Stimulated activated CD4-positive, alpha-beta T cell treated with anti-CD3 and anti-CD28 coated beads, Interleukin-12 subunit alpha, Interleukin-12 subunit beta, amount 100 ng/mL, for 24 hours (primary cell): ENCODE measurements at places on chromosomes 2 and 18.

DNA sequence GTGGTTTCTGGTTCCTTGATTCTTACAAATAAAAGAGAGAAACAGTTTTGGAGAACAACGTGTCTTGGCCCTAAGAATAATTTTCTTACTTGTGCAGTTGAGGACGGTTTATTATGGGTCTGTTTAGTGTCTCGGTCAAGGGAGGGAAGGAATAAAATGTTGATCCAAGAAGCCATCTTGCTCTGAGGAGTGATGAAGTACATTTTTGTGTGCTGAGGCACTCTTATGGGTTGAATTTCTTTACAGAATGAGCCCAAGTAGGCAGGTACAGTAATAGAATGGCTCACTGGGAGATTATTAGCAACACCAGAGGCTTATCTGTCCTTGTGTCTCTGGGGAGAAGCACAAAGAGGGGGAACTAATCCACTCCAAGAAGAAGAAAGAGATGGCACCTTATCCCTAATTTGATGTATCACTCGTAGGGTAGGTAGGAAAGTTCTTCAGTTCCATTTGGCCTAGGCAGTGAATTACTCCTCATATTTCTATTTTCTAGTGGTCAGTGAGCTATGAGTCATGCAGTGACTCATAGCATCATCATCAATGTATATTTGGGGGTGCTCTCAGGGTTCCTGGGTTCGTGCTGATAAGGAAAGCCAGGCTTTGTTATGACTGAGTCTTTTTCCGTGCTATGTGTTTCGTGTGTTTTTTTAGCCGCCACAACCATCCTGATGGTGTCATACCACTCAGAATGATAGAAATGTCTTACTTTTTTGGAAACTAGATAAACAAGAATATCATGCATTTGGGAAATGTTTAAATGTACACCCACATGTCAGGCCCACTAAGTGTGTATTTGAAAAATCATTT lies 250.1 kb upstream of the CTAGE1 start:
- DNase-seq = no peak

- no peak for DNase-seq
Measured at GRCh38 chr2:157185476-157186227, 71.9 kb upstream of the GALNT5 start.

- no peak for DNase-seq
Measured at GRCh38 chr2:114001152-114001551, 111.3 kb downstream of the ACTR3 start.

DNA sequence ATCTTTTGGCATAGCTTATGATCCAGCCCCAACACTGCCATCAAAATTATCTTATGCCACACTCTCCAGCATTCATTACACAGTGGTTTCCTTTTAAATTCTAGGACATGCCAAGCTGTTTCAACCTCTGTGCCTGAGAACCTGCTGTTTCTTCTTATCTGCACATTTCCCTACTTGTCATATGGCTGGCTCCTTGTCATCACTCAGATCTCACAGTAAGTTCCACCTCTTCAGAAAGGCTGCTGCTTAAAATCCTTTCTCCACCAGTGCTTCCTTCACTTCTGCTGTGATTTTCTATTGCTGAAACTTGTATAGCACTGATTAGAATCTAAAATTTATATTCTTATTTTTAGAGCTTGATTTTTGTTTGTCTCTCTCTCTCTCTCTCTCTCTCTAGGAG lies 43.4 kb downstream of the MC4R start:
- no peak for DNase-seq

DNA sequence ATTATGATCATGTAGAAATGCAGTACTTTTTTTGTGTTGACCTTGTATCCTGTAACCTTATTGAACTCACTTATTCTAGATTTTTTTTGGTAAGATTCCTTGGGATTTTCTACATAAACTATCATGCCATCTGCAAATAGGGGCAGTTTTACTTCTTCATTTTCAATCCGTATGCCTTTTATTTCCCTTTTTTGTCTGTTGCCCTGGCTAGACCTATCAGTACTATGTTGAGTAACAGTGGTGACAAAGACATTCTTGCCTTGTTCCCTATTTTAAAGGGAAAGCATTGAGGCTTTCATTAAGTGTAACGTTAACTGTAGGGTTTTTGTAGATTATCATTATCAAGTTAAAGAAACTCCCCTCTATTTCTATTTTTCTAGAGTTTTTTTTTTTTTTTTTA lies 92.3 kb downstream of the LYPD1 start:
- DNase-seq = no peak

DNA sequence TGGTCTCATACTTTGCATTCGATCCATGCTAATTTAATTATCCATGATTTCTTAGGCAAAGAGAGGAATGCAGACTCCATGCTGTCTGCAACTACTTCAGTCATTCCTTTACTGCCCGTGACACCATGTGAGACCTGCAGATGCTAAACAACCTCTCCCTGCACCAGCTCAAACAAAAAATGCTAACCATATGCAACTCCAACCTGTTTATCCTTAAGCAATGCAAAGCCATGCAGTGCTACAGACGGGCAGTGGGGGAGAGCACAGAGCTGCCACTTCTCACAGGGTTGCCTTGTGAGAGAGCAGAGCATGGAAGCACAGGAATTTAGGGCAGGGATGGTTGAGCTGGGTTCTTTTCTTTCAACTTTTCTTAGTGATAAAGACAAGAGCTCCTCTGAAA lies 74.9 kb upstream of the KLHL14 start:
- DNase-seq = no peak

DNA sequence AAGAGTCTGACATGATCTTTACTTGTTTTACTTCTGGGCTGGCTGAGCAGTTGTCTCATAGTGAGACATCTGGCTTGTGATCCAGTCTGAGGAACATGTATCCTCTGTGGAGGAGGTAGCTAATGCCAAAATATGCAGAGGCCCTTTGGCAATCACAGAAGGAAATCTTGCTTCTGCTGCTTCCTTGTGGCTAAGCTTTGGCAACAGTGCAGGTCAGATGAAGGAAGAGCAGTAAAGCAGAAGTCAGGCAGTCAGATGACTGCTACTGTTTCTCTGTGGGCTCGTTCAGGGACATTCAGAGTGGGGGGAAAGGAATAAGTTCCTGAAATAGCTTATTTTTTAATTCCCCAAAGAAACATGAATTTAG lies 22.3 kb downstream of the DOK1 start:
- DNase-seq = no peak

GRCh38 chr2:148813603-148814065 lies 61.4 kb upstream of the KIF5C start:
- peak; percentile 32 for DNase-seq

DNA sequence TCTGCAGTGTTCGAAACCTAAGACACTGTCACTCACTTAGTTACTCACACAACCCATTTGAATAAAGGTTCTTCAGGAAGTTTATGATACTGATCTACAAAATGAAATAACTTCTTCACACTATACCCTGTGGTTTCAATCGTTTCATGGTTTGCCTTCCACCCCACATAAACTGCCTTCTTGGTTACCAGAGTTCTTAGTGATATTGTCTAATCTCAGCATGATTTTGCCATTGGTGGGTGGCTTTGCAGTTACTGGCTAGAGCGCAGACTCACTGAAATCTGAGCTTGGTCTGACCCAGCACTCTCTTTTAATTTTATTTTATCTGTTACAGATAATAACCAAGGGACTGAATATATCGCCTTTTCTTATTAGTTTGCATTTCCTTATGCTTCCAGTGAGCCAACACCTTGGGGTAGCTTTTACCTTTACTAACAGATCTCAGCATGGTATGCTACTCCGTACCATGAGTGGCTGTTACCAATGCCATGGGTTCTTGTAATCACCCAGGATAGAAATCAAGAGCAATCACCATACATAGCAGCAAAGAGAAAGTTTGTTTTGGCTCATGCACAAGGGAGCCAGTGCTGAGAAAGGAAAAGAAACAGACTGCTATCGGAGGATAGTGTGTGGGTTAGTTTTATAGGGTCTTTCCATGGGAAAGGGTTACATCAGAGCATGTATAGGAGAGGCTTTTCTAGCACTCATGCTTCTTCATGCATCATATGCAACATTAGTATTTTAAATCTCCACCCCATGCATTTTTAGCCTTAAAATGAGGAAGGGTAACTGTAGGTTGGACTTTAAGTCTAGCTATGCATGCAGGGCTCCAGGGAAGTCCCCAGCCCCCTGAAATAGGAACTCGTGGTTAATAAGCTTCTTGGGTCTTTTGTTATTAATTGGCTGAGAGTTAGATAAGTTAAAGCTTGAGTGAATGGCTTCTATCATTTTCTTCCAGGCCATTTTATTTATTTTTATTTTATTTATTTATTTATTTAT lies 33.3 kb downstream of the ANXA4 start:
- no peak for DNase-seq

DNA sequence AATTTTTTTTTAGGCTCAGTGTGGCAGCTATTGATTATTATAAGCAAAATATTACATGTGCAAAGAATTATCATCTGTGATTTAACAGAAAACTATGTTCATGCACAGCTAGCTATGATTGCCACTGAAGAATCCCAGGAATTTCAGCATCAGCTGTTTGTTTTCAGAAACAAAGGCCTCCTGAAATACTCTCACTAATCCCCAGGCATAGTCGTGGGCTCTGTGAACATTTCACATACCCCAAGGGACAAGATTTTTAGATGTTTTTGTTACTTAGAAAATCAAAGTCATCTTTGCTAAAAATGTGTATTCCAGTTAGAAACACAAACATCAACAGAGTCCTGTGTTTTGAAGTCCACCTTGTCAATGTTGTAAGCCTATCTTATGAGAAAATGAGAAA lies 156.1 kb downstream of the MYO1B start:
- DNase-seq = no peak

DNA sequence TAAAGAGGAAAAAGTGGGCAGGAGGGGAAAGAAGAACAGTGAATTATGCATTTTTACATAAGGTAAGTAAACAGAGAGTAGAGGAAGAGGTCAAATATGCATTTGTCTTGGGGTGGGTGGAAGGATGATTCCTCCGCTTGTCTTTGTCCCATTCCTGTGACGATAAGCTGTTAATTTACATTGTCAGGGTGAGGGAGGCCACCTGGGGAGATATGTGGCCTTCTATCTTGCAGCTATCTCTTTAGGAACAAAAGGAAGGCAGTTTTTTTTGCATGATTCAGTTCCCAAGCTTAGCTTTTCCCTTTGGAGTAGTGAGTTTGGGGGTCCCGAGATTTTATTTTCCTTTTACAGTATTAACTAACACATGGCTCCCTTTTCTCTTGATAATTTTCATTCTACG lies 2.2 kb upstream of the INPP4A start:
- DNase-seq = no peak

DNA sequence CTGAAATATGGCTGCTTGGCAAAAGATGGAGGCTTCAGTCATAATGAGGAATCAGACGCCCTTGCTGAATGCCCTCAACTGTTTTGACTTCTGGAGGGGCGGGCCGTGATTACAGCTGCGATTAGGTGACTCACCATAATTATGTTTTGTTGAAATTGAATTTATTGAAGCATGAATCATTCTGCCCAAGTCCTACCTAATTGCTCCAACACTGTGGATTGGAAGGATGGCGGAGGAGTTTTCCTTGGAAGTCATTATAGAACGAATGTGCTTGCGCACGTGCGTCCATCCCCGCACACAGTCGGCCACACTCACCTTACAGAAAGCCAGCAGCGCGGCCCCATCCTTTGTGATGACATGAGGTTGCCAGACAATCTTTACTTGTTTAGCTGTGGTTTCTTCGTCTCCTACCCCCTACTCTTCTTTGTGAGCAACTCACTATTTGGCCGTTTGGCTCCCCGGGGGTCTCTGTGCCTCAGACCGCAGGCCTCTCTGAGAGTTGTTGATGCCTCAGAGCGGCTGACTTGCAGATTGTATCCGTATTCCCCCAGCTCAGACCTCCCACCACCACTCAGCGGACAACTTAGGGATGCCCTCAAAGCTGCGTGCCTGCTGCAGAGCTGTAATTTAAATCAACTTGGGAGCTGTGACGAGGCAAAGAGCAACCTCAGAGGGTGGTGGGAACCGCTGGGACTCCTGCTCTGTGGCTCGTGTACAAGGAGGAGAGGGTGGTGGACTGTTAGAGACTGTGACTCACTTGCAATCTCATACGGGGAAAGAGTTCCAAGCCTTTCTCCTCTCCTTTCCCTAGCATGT lies 513.4 kb downstream of the TNS1 start:
- DNase-seq = no peak

- DNase-seq = no peak
Measured at GRCh38 chr2:190947141-190947540, 66.5 kb downstream of the GLS start.

DNA sequence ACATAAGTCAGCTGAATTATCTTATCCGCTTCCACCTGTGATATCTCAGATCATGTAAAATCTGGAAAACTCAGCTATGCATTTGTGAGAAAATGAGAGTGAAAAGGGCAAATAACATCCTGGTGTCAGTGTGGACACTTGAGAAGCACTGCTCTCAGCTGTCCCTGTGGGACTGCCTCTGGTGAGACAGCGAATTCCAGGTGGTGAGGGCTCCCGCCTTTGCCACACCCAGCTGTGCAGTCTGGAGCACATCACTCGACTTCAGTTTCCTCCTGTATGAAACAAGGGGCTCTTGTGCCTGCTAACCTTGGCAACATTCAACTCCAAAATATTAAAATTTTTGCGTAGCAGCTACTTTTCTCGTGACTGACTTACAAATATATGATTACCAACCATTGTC lies 194.9 kb upstream of the BOD1L2 start:
- DNase-seq = no peak

GRCh38 chr18:36960038-36960437 lies 131.1 kb downstream of the KIAA1328 start:
- no peak for DNase-seq

- no peak for DNase-seq
Measured at GRCh38 chr2:151808258-151809072, 19.8 kb downstream of the ARL5A start.

GRCh38 chr2:65114921-65115320 lies 15.0 kb downstream of the RAB1A start:
- DNase-seq = no peak

DNA sequence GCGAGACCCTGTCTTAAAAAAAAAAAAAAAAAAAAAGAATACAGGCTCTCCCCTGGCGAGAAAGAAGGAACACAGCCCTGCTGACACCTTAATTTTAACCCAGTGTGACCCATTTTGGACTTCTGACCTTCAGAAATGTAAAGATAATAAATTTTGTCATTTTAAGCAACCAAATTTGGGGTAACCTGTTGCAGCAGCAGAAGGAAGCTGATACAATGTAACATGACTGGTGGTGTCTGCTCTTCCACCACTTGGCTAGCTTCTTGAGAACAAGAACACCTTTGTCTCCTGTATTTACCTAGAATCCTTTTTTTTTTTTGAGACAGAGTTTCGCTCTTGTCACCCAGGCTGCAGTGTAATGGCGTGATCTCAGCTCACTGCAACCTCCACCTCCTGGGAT lies 6.6 kb upstream of the STK11IP start:
- no peak for DNase-seq
